ENCODE measurements at places on chromosomes 2 and 18. TPM values are rescaled to one million over a fixed set of nuclear protein-coding genes. Genes with fewer than 3 reads are reported as not detected.

The MPP4 gene
- not detected for polyA plus RNA-seq

The LOXHD1 gene
- polyA plus RNA-seq = not detected

The PDCD1 gene
- polyA plus RNA-seq = 41.8 TPM

- no peak for DNase-seq
These were observed 329.3 kb downstream of the ETAA1 start for GRCh38 chr2:67726416-67726815.

DNA sequence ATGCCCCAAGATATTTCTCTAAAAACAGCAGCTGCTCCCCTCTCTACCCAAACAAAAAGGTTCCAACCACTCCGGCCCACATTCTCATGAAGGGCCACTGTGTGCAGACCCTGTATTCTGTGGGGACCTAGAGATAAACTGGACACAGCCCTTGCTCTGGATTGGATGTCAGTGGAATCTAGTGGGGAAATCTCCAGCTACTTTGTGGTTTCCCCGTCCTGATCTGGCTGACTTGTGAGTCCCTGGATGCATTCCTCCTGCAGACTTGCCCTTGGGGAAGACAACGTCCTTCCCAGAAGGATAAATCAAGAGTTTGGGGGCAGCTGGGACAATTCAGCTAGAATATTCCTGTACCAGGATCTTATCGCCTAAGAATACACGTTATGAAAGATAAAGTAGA, 151.1 kb downstream of the FSHR start:
- DNase-seq = no peak

- DNase-seq = no peak
These were observed 150.5 kb downstream of the COPS8 start for GRCh38 chr2:237236188-237236587.

GRCh38 chr2:148968301-148968700, 70.2 kb upstream of the LYPD6B start:
- no peak for DNase-seq

Data from CD8-positive, alpha-beta memory T cell (primary cell).